ENCODE measurements at places on chromosomes 11 and 22.
A peak's percentile ranks its signal among the peaks of the same experiment; 100 is the strongest.

DNA sequence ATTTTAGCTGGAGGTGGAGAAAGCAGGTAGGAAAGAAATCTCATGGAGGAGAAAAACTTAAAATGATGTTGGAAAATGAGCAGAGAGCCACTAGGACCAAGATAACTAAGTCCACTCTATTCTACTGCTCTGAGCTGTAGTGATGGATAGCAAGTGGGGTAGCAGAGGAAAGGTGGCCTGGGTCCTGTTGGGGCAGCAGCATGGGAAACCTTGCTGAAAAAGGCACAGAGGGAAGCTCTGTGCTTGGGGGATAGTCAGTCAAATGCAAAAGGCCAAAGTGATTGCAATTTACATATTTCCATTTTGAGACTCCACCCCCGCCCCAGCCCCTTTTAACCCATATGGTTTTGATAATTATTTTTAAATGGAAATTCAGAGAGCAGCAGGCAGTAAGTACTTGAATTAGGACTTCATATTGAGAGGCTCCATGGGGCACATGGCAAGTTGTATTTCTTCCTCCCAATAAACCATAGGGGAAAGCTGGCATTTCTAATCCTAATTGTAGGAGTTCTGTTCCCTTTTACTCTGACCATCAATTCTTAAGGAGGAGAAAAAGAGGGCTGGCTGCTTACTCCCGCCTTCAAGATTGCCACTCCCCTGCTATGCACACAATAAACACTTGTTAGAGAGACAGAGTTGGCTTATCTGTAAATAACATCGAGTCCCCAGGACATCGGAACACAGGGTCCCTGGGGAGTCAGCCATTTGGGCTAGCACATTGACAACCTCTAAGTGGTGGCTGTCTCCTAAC lies 1341.5 kb upstream of the TENM4 start:
- DNase-seq = no peak

- peak; percentile 58 for DNase-seq
Observed at GRCh38 chr22:22753526-22754267, 109.3 kb downstream of the GGTLC2 start.

GRCh38 chr11:123330948-123331347 lies 99.1 kb upstream of the GRAMD1B start:
- DNase-seq = no peak

GRCh38 chr22:36156515-36157419 lies 3.8 kb downstream of the APOL3 start:
- peak; percentile 68 for DNase-seq

DNA sequence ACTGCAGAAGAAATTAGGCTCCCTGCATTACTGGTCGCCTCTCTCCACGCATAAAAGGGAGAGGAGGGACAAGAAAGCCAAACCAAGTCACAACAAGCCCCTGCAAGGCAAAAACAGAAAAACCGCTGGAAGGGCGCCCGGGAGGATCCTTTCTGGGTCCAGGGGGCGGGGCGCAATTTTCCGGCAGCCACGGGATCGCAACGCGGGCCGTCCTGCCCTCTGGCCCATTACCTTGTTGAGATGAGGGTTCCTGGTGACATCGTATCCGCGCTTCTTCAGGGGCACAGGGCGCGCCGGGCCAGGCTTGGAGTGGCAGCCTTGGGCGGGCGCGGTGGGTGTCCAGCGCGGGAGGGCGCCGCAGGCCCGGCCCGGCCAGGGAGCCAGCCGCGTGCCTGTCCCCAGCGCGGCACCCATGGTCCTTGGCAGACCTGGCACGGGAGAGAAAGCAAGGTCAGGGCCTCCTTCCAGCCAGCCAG lies 847 bp downstream of the ME3 start:
- DNase-seq = no peak

GRCh38 chr11:4049006-4049405 lies 45.6 kb upstream of the RRM1 start:
- no peak for DNase-seq

DNA sequence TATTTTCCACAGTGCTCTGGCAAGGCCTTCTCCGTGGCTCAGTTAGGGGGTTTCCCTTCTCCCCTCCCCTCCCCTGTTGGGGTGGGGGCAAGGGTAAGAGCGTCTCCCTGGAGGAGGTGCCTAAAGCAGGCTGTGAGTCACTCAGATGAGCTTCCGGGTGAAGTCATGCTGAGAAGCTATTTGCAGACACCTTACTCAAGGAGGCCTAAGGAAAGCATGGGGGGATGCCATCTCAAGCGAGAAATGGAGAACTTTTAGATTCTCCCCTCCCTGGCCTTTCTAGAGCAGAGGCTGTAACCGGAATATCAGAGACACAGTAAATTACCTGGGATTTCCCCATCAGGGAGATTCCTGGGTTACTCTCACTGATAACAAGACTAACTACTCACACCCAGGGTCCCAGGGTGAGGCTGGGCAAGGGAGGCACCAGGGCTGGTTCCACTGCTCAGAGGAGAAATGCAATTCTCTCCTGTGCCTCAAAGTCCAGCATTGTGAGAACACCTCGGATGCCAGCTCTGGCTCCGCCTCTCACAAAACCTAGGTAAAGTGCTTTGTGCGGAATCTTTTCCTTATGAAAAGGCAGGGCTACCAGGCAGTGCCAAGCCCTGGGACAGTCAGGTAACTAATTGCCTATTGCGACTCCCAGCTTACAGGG lies 123.6 kb downstream of the ABTB2 start:
- DNase-seq = peak; percentile 67

DNA sequence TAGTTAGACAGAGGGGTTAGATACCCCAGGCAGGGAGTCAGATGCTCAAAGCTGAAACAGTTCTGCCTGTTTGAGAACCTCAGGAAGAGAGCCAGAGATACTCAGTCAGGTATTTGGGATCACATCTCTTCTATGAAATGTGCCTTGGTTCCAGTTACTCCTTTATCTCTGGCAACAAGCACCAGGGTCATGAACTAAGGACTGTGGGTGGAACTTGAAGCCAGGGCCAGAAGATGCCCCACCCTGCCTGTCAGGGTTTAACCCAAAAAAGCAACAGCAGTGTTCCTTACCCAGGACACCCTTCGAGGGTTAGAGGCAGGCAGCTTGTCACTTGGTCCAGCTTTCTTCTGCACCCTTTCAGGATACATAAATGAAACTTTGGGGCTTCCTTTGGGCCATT lies 15.0 kb upstream of the WT1 start:
- DNase-seq = no peak

- DNase-seq = no peak
Observed at GRCh38 chr22:24366701-24367100, 60.7 kb upstream of the ADORA2A start.

DNA sequence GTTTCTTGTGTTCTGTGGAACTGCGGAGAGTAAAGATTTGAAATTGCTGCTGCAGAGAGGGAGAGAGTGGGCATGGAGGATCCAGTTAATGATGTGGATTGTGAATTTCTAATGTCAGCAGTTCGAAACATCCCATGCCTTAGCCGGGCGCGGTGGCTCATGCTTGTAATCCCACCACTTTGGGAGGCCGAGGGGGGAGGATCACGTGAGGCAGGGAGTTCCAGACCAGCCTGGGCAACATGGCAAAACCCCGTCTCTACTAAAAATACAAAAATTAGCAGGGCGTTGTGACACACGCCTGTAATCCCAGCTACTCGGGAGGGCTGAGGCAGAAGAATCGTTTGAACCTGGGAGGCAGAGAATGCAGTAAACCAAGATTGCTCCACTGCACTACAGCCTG lies 1.1 kb upstream of the CAVIN3 start:
- DNase-seq = no peak

- DNase-seq = no peak
Observed at GRCh38 chr11:86369668-86370067, 5.0 kb upstream of the CCDC81 start.

DNA sequence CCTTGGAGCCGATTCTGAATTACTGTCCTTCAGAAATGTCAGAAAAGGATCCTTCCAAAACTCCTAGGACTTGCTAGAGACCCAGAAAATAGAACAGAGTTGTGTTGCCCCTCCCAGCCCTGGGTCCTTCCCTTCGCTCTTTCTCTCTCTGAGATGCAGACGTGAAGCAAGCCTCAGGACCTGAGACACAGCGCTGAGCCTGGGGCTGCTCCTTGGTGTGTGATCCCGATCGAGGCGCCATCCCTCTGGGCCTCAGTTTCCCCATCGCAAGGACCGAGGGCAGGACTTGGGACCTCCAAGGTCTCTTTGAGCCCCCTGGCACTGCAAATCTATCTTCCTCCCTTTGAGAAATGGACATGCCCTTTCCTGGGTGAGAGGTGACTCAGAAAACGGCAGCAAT lies 533.5 kb downstream of the TBC1D22A start:
- no peak for DNase-seq

GRCh38 chr11:131609921-131610320 lies 239.5 kb downstream of the NTM start:
- DNase-seq = no peak

DNA sequence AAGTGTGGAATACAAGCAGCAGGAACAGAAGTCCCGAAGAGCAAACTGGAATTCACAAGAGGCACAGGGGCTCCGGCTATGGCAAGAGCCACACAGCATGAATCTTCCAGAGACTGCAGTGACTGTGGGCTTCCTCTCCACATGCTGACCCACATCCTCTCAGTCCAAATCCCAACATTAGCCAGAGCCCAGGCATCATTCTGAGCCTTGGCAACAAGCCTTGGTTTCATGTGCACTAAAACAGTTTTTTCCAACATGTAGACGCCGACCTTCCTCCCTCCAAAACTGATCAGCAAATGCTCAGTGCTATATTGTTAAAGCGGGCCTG lies 91.7 kb upstream of the CSNK2A3 start:
- DNase-seq = no peak

- DNase-seq = no peak
Observed at GRCh38 chr11:32116668-32117067, 25.8 kb downstream of the RCN1 start.

Measured in activated CD4-positive, alpha-beta T cell treated with anti-CD3 and anti-CD28 coated beads for 24 hours (primary cell).